ENCODE measurements at places on chromosomes 3 and 15.

DNA sequence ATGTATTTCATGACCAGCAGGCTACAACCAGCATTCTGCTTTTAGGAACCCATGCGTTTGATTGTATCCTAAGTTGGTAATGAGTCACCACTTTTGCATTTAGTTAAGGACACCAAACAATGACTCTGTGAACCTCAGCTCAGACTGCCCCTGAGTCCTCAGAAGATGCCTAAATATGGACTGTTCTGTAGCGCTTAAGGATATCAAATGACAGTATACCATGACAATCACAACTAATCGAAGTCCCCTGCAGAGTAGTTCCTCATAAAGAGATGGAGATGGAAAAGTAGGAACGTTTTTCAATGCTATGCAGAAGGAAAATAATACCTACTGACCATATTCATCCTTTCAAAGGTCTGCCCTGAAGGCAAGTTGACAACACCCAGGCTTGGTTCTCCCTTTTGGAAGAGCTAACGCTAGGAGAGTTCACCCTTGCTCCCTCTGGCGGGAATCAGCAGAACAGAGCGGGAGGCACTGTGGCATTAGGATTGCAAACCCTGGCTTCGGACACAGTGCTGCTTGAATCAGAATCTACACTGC, 508.6 kb downstream of the FHIT start:
- DNase-seq: no peak

- no peak for DNase-seq
These were observed 42.2 kb downstream of the FOXP1 start for GRCh38 chr3:71541313-71541712.

DNA sequence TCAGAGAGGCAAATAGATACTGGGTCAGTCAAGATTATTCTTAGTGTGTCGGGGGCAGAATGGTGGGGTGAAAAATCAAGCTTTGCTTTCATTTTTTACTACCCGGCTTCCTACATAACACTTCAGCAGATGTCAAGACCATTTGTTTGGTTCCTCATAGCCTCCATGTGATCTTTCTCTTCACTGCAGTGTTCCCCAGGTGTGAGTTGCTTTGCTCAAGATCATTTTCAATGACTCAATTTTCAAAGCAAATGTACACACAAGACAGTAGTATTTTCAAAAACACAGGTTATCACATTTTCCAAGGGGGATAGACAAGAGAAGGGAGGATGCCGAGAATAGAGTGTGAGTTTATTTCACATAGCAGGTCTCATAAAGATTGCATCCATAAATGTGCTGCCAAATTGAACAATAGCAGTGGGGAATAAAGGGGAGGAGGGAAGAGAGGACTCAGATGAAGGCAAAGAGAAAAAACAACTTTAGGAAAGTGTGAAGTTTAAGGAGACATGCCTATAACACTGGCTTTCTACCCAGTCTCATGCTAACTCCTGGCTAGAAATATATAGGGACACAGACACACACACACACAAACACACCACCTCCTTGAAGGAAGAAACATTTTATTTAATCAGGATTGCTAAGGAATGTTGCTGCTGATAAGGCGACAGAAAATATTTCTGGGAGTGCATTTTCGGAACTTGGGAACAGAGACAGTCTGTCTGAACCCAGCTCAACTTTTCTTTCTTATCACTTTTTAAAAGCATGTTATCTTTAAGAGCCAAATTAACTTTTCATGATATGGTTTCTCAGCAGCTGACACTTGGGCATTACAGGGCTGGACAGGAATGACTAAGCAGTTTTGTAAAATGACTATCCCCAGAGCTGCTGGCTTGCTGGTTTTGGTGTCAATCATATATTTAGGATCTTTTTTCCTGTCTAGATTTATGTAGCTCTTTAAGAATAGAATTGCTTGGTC, 402.4 kb downstream of the RBMS3 start:
- peak; percentile 50 for DNase-seq

GRCh38 chr15:90400005-90400758, 12.1 kb downstream of the IQGAP1 start:
- no peak for DNase-seq

- no peak for DNase-seq
These were observed 35.1 kb downstream of the SLC25A26 start for GRCh38 chr3:66255865-66256264.

GRCh38 chr15:92624401-92624991, 31.1 kb downstream of the FAM174B start:
- DNase-seq: no peak

GRCh38 chr3:195885036-195885891, 23.1 kb downstream of the TNK2 start:
- DNase-seq: peak; percentile 64

DNA sequence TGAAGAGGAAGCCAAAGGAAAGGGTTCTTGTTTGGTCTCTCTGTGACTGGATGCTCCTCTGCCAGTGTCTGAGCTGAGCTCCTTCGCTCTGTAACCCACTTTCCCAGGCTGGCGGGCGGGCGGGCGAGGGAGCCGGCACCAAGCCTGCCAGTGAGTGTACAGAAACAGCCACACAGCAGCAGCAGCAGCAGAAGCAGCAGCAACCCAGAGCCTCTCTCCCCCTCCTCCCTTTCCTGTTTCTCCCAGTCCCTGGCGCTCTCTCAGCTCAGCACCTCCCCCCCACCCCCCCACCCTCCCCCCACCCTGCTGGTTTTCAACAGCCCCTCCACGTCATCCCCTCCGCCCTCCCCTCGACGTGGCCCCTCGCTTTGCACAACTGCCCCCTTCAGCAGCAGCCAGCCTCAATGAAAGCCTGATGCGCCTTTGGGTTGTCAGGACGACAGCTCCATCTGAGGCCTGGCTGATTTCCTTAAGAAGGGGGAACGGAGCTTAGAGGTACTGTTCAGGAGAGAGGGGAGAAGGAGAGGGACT, at the start of gene LSAMP:
TSS of gene LSAMP (minus strand) at position 177 of the 531 bp plus-strand sequence.
- DNase-seq: no peak

- no peak for DNase-seq
These were observed 6.3 kb upstream of the DUT start for GRCh38 chr15:48324949-48325348.

DNA sequence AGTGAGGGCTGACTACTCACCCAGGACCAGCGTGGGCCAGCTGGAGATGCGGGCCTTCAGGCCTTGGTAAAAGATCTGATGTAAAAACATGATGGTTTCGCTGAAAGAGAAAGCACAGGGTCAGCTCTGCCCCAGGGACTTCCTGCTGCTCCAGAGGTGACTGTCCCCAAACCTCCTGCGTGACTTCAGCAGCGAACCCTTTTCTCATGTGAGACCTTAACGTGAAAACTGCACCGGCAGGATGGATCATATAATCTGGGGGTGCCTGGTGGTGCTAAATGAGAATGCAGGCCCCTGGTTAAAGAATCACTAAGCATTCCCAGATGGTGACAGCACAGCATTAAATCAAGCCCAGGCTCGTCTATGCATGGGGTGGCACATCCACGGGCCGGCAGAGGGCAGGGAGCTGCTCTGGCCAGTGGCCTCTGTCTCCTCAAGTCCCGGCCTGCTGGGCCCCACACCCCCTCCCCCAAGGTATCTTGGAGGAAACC, 55.4 kb downstream of the RASGRF1 start:
- no peak for DNase-seq

GRCh38 chr3:42066516-42067181, 24.5 kb upstream of the TRAK1 start:
- DNase-seq: no peak

- DNase-seq: no peak
These were observed 11.5 kb downstream of the HEMK1 start for GRCh38 chr3:50580683-50581458.

- no peak for DNase-seq
These were observed 72.7 kb downstream of the ALDH1A2 start for GRCh38 chr15:57992761-57993355.

GRCh38 chr15:72387741-72388140, 10.4 kb upstream of the TMEM202 start:
- no peak for DNase-seq

DNA sequence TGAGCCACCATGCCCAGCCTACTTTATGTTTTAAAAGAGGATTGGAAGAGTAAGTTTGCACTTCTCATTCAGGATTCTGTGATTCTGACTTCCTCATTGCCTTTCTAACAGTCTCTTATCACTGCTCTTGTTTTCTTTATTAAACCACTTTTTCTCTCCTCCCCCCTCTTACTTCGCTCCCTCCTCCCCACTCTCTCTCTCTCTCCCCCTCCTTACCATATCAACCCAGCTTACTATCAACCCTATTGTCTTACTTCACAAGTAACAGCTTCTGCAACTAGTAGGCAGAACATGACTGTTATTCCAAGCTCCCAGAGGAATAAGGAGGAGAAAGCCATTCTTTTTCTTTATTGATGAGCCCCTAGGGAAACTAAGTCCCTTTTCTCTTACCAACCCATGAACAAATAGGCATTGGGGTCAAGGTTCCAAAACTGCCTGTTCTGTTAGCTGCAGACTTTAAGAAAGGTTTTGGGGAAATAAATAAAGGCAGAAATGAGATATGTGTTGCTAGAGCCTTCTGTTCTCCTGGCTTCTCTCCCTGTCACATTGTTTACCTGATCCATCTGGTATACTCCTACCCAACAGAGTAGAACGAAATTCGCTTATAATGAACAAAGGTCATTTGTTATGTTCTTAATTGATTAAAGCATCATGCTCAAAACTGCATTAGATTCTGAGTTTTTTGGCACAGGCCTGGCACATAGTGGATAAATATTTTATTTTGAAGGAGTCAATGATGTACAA, 56.4 kb upstream of the RASGRP1 start:
- DNase-seq: no peak

GRCh38 chr15:36109943-36110658, 469.3 kb upstream of the CDIN1 start:
- no peak for DNase-seq

DNA sequence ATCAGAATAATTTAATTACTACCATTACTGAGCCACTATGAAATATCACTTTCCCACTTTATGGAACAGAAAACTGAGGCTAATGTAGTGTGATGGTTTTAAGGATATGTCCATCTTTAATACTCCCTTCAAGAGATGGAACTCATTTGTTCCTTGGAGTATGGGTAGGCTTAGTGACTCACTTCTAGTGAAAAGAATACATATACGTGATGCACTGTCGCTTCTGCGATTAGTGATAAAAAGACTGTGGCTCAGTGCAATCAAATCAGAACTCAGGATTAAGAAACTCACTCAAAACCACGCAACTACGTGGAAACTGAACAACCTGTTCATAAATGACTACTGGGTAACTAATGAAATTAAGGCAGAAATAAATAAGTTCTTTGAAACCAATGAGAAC, 216.6 kb downstream of the SUCLG2 start:
- no peak for DNase-seq

DNA sequence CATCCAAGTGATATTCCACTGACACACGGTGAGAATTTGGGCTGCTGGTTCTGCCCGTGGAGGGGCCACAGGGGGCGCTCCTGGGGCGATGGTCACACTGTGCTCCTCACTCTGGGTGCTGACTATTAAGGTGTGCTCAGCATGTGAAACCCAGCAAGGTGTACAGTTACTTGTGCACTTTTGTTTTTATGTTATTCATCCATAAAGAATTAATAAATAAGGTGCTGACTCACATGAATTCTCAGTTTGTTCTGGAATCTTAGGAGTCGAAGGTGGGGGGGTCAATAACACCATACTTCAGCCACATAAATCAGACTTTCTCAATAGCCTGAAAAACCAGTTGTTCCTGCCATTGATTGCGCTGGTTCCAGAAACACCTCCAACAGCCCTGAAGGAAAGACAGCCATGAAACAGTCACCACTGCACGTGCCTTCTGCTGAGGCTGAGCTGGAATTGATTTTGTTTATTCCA, 53.5 kb upstream of the SPATA12 start:
- DNase-seq: no peak

DNA sequence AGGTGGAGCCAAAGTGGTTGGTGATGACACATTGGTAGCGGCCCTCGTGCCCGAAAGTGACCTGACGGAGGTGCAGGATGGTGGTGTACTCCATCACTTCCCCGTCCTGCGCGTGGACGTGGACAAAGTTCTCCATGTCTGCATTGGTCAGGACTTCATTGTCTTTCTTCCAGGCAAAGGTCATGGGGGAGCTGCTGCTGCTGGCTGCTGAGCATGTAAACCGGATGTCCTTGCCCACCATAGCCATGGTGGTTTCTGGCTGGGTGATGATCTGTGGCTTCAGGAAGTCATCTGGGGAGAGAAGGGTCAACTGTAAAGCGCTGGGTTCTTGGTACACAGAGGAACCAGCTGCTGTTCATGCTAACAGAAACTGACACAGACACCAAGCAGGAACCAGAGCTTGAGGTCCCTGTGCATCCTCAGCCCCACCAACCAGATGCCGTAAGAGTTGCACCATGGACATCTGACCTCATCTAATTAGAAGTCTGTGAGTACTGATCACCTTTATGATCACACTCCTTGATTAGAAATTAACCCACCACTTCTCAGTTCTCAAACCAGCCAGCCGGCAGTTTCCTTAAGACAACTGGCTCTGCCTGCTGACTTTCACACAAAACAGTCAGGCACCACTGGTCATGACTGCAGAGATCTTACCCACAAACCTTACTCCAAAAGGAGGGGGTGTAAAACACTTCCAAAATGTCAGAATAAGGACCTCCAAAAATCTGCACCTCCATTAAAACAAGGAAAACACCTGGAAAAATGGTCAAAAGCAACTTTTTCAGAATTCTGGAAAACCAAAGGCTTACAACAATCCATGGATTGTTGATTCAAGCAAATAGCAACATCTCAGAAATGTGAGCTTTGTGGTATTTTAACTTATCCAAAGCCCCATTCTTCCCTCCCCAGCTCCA, 114.6 kb downstream of the LRIG1 start:
- no peak for DNase-seq

DNA sequence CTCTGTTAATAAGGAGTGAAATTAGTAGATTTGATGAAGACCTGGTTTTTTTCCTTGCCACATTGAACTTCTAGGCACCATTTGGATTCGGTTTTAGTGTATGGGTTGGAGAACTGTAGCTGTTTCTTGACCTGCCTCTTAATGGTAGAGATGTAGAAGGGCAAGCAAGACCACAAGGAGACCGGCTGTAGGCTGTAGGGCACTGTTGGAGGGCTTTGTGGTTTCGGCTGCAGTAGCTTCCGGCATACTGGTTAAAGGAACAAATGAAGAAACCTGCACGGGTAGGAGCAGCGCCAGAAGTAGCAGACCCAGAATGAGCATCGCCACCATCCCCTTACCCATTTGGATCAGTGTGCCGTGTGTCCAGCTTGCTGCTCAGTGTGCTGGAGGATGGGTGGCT, 7.9 kb downstream of the PCLAF start:
- DNase-seq: no peak
